Memory B cell (primary cell): ENCODE measurements at places on chromosomes 4 and X.
A peak's percentile ranks its signal among the peaks of the same experiment; 100 is the strongest.

DNA sequence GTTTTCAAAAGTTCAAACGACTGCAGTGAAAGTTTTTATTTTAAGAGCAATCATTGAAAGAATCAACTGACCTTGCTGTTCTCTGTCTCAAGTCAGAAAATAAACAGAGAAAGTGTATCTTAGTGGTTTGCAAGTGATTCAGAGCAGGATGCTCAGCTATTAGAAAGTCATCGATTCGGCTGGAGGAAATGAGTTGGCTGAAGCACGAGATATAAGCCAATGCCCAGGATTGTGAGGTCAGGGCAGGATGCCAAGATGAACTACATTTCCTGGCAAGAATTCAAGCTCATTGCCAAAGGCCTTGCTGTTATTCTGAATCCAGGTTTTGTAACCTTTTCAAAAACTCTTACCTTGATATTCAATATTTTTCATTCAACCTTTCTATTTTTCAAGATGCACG lies 541.4 kb upstream of the BOD1L1 start:
- no peak overlapping the region for H3K4me3 ChIP-seq
- H3K36me3 ChIP-seq: peaks cover 1% of the 10 kb centered on the region
- H3K27ac ChIP-seq: no peak overlapping the region
- DNase-seq: no peak
- H3K4me1 ChIP-seq: peaks cover 39% of the 10 kb centered on the region

DNA sequence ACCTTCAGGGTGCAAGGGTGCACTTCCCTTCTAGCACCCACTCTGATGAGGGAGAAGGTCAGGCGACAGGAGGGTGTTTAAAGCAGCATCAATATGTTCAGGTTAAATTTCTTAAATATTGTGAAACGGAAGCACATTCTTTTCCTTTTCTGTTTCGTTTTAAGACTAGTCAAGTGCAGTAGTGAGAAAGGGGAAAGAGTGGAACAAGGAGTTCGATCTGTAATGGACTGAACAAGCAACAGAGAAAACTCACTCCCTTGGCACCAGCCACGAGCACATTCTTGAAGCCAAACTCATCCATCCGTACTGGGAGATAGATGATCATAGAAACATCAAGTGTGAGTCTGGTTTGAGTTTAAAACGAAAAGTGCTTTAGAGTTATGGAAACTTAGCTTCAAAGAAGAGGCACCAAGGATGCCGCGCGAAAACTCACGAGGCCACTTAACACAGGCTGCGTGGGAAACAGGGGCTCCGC lies 815 bp downstream of the FAM53A start:
- H3K4me1 ChIP-seq: peaks cover 9% of the 10 kb centered on the region
- no peaks in the 10 kb centered on the region for H3K27me3 ChIP-seq
- peak overlapping the region; percentile 84 for H3K4me3 ChIP-seq

DNA sequence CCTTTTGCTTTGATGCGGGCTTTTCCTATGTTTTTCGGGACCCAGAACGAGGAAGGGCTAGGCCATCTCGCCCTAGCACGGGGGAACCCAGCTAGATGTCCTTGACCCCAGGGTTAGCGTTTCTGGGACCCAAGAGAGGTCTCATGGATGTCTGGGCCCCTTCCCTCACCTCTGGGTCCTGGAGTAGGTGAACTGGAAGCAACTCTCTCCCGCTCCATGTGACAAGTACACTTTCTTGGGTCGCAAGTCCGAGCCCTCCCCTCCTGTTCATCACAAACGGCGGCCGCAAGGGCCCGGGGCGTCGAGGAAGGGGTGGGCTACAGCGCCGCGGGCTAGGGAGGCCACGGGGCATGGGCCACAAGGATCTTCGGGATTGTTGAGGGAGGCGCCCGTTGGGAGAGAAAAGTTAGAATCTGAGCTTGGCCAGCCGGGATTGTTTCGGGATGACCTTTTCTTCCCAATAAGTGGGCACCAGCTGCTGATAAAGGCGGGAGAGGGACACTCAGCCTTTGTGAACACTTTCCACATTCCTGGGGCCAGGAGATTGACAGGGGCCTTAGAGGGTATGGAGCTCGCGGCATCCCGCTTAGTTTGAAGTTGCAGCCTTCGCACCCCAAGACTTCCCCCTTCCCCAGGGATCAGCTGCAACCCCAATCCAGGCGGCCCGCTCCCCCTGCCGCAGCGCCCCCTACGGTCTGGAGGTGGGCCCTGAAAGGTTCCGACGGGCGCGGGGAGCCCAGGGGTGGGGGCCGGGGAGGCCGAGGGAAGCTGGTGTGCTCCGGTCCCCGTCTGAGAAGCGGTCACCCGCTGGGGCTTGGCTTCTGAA lies 136.9 kb upstream of the ZIC3 start:
- peak overlapping the region; percentile 59 for H3K4me3 ChIP-seq
- H3K4me1 ChIP-seq: no peaks in the 10 kb centered on the region

DNA sequence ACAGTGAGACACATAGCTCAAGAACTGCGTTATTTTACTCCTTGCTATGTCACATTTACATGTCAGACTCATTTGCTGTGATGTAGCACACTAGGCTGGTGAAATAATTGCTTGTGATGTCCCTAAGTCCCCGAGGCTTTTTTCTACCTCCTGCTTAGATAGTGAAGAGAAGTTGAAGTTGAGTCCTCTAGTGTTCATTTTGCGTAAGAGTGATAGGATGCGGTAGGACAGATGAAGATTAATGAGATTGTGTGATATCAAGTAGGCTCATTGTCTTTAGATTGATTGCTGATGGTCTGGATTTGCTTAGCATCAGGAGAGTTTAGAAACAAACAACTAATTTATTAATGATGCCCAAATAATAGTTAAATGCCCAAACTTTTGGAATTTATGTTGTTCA lies 173.6 kb upstream of the NUDT6 start:
- no peak overlapping the region for H3K27ac ChIP-seq
- no peaks in the 10 kb centered on the region for H3K4me1 ChIP-seq
- no peaks in the 10 kb centered on the region for H3K27me3 ChIP-seq
- no peak overlapping the region for H3K4me3 ChIP-seq
- H3K36me3 ChIP-seq: peaks cover 12% of the 10 kb centered on the region

DNA sequence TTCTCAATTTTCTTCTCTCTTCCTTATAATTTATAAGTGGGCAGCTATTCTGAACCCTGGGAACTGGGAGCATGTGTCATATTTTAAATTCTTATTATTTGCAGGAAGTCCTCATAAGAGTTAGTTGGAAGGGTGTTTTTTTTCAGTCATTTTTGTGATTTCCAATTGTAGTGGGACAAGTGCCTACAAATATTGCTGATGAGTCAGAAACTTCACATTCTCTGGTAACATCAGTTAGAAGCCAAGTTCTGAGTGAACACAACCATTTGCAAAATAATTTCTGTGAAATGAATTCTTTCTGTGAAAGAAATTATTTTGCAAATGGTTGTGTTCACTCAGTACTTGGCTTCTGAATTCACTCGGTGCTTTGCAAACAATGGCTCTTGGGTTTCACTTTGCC lies 20.8 kb upstream of the NWD2 start:
- H3K36me3 ChIP-seq: no peaks in the 10 kb centered on the region
- H3K27ac ChIP-seq: no peak overlapping the region
- no peak overlapping the region for H3K4me3 ChIP-seq
- no peaks in the 10 kb centered on the region for H3K4me1 ChIP-seq
- peaks cover 1% of the 10 kb centered on the region for H3K27me3 ChIP-seq
- no peak for DNase-seq

GRCh38 chrX:53440621-53441517 lies 6.7 kb upstream of the HSD17B10 start:
- H3K36me3 ChIP-seq: no peaks in the 10 kb centered on the region

DNA sequence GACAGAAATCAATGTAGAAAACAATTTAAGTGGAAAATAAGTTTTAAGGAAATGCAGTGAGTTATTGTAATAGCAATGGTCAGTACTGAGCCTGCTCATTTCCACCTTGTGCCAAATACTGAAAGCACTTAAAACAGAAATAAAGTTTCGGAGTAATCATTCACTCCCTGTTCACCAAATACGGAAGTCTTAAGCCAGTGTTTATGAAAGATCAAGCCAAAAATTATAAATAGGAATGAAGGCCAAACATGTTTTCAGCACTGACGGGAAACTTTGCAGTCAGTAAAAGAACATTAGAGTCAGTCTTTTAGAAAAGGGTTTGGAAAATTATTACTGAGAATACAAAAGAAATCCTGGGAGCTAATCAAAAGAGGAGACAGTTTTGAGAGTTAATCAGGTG lies 178.6 kb downstream of the DMD start:
- no peak overlapping the region for H3K27ac ChIP-seq
- no peaks in the 10 kb centered on the region for H3K27me3 ChIP-seq
- H3K4me3 ChIP-seq: no peak overlapping the region
- no peaks in the 10 kb centered on the region for H3K4me1 ChIP-seq
- DNase-seq: no peak

GRCh38 chr4:22504447-22504846 lies 11.4 kb downstream of the ADGRA3 start:
- no peaks in the 10 kb centered on the region for H3K36me3 ChIP-seq
- DNase-seq: no peak
- no peak overlapping the region for H3K27ac ChIP-seq
- no peak overlapping the region for H3K4me3 ChIP-seq
- no peaks in the 10 kb centered on the region for H3K27me3 ChIP-seq

GRCh38 chrX:123201720-123202119 lies 17.6 kb downstream of the GRIA3 start:
- no peaks in the 10 kb centered on the region for H3K4me1 ChIP-seq
- H3K4me3 ChIP-seq: no peak overlapping the region
- H3K27ac ChIP-seq: no peak overlapping the region
- no peaks in the 10 kb centered on the region for H3K36me3 ChIP-seq
- H3K27me3 ChIP-seq: peaks cover 1% of the 10 kb centered on the region

- H3K36me3 ChIP-seq: peaks cover 25% of the 10 kb centered on the region
- no peak overlapping the region for H3K4me3 ChIP-seq
- DNase-seq: no peak
- peaks cover 10% of the 10 kb centered on the region for H3K4me1 ChIP-seq
Observed at GRCh38 chr4:26404743-26405206, 84.0 kb downstream of the RBPJ start.

DNA sequence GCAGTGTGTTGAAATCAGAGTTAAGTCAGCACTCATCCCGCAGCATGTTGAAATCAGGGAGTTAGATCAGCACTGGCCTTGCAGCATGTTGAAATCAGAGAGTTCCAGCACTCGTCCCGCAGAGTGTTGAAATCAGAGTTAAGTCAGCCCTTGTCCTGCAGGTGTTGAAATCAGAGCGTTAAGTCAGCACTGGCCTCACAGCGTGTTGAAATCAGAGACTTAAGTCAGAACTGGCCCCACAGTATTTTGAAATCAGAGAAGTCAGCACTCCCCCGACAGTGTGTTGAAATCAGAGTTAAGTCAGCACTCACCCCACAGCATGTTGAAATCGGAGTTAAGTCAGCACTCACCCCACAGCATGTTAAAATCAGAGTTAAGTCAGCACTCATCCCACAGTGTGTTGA lies 10.9 kb upstream of the UVSSA start:
- peaks cover 5% of the 10 kb centered on the region for H3K4me1 ChIP-seq
- H3K27me3 ChIP-seq: no peaks in the 10 kb centered on the region
- no peak overlapping the region for H3K27ac ChIP-seq

DNA sequence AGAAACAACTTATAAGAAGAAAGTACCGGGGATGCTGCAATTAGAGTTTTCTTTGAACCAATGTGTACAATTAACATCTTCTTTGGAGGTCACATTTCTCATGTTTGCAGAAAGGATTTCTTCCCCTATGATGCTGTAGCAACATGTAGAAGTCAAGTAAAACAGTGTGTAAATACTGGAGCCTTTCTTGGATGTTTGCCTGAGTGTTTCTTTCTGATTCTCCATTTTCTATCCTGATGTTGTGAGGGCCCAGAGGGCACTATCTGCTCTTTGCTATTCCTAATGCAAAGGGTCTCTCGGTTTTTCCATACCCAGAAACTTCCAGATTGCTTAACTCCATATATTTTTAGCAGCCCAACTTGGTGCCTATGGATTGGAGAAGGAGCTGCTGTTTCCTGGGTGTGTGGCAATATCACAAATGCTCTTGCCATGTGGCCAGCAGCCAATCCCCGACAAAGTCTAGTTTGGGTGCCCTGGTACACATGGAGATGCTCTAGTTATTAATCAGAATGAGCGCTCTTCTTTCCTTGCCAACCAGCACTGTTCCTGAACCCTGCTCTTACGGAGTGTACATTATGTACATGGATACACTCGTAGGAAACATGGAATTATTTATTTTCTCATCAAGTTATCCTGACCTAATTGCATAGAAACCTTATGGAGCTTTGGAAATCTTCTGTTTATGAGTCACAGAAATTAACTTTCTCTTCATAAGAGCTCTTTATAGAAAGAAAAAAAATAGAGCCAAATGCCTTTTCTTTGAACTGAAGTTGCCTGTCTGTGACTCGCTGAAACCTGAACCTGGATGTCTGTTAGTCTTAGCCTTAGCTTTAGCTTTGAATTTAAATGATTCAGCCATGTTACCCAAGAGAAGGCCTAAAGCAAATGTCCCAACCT lies 67.0 kb upstream of the GPC4 start:
- H3K27me3 ChIP-seq: peaks cover 2% of the 10 kb centered on the region
- H3K4me1 ChIP-seq: no peaks in the 10 kb centered on the region

DNA sequence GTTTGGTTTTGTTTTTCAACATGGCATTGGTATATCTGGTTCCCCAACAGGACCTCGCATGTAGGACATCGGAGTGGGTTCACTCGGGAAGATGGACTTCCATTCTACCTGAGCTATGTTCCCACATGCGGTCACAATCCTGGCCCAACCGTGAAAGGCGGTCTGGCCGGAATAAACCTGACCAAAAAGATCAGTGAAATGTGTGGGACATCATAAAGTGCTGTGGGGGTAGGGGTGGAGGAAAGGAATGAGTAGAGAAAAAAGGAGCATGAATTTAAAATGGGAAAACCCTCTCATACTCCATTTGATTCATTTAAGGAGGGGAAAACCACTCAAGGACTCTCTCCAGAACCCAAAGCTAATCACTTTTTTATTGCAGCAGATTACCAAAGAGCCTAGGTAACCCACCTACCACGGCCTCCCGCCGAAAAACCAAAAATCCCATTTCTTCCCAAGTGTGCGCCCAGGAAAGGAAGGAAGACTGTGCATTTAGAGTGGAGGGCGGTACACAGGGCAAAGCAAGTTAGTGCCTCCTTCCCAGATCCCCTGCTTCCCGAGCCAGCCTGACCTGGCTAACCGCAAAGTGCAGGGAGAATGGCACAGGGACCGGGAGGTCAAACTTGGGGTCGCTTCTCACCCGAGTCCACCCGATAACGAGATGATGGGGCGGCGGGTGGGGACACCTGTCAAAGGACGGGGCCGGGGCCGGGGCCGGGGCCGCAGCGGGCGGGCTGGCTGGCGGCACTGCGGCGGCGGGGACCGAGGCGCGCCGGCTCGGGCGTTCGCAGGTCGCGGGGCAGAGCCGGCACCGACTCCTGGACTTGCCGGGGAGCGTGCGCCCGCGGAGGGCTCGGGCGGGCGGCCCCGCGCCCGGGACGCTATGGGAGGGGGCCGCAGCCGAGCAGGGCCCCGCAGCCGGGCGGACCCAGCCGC lies 669 bp downstream of the TMEM150C start:
- no peak for DNase-seq
- H3K4me3 ChIP-seq: peak overlapping the region; percentile 73
- H3K27me3 ChIP-seq: peaks cover 28% of the 10 kb centered on the region
- H3K4me1 ChIP-seq: peaks cover 12% of the 10 kb centered on the region
